ENCODE measurements at places on chromosomes 12 and 14.

DNA sequence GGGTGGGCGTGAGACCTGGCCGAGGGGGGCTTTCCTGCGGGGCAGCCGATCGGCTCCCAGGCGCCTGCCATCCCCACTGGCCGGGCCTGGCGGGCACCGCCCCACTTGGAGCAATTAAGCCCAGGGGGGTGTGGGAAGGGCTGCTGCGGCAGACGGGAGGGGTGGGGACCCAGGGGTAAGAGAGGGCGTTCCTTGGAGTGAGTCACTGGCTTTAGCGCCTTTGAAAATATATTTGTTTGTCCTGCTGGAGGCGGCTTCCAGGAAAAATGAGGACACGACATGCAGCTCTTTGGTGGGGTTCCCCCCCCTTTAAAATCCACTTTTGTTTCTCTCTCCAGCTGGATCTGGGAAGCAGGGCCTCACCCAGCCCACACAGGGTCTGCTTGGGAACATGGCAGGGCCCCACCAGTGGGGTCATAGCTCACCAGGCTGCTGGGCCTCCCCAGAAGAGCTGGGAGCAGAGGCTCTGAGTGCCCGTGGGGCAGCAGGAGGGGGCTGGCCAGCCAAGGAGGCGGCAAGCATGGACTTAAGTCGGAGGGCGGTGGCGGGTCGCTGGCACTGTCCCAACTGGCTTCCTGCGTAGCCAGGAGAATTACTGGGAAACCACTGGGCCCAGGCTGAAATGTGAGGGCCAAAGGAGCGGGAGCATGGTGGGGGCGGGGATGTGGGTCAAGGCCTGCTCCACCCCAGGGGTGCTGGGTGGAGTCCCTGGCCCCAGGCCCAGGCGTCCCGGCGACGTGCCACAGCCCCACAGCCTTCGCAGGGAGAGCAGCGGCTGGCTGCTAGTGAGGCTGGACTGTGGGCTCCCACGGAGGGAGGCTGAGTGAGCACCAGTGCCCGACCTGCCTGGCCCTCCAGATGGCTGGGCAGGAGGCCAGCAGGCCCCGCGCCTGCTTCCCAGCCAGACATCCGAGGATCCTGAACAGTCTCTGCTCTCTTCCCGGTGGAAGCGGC, 128.0 kb downstream of the RFLNA start:
- peak; percentile 99 for DNase-seq

- DNase-seq, result no peak
These were observed 175.2 kb downstream of the RMST start for GRCh38 chr12:97637770-97638169.

GRCh38 chr14:81738946-81739659, 205.4 kb upstream of the SEL1L start:
- no peak for DNase-seq

GRCh38 chr14:102694530-102695166, 82.6 kb upstream of the TRAF3 start:
- peak; percentile 86 for DNase-seq

GRCh38 chr12:41917938-41918341, 226.7 kb downstream of the GXYLT1 start:
- DNase-seq, result no peak

DNA sequence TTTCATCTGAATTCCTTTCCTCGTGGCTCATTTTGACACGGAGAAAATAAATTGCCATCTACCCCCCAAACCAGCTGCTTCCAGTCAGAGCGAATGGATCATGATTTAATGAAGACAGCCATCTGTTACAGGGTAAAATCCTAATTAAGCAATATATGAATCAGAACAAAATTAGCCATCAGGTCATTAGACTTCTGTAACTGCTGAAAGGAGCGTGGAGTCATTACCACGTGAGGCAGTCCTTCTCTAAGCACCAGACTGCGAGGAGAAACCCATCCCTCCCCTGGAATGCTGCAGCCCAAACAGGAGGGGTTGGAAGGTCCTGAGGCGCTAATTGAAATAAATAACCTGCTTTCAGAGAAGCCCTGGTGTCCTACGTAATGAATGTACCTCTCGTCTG, 51.1 kb upstream of the TCL1A start:
- no peak for DNase-seq

- DNase-seq, result no peak
These were observed 418.9 kb downstream of the ZFP36L1 start for GRCh38 chr14:68373847-68374444.

DNA sequence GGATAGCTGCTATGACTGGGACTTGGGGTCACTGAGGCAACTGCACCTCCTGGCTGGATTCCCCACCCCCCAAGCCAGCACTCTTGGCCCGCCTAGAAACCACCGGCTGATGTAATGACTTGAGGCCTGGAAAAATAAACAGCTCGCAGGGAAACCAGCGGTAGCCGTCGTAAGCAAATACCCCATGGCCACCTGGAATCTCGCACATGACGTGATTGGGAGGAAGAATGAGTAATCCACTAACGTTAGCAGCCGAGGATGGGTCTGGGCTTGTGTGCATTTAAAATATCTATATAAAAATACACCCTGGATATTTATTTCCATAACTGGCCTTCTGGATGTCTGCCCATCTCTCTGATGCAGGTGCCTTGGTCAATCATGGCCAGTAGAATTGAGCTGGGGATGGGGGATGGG, 120.1 kb downstream of the SMOC1 start:
- DNase-seq, result peak; percentile 53

DNA sequence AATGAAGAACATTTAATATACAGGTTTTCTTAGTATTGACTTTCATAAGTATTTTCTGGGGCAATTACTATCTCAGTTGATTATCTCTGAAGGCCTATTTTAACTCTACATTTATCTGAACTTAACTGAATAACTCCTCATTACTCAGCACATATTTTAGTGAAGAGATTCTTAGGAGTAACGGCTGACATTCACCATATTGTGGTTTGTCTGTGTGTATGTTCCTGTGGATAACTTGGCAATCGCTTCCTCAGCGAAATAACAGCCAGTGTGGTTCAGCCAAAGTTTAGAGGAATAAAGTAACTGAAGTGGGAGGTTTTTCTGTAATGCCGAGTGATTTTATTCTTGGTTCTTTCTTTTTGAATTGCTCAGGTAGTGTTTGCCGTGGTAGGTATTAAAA, 168.0 kb downstream of the RAD51B start:
- peak; percentile 94 for DNase-seq
